ENCODE measurements at places on chromosomes 2 and 18.
A peak's percentile ranks its signal among the peaks of the same experiment; 100 is the strongest.

GRCh38 chr18:63444580-63444979 lies 22.3 kb upstream of the VPS4B start:
- peak; percentile 98 for DNase-seq

DNA sequence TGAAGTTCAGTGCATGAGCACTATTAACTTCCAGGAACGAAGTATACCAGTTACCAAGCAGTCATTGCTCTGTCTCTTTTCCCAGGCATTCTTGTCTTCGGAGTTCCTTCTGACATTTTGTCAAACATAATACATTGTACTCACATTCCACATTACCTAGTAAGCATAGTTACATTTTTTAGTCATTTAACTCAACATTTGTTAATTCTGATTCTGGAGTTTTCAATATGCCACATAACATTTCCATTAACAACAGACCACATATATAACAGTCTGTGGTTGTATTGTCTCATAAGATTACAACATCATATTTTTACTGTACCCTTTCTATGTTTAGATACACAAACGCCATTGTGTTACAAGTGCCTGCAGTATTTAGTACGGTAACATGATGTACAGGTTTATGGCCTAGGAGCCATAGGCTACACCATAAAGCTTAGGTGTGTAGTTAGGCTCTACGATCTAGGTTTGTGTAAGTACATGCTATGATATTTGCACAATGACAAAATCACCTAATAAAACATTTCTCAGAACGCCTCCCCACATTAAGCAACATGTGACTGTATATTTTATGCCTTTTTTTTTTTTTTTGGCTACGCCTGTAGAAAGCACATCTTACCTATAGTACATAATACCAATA lies 187.1 kb downstream of the DYM start:
- DNase-seq = peak; percentile 57

DNA sequence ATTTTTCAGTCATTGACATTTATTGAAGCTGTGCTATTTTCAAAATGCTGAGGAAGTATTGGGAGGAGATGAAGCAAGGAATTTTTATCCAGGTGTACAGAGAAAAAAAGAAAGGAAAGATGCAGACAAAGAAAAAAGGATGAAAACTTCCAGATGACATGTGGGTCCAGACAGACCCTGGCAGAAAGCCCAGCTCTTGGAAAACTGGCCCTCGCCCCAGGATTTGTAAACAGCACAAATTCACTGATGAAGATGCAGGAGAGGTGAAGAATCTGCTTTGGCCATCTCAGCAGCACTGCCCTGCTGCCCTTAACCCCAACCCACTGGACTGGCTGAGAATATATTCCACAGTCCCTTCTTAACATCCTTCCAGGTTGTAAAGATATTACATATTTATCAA lies 12.5 kb downstream of the TACR1 start:
- DNase-seq = no peak

DNA sequence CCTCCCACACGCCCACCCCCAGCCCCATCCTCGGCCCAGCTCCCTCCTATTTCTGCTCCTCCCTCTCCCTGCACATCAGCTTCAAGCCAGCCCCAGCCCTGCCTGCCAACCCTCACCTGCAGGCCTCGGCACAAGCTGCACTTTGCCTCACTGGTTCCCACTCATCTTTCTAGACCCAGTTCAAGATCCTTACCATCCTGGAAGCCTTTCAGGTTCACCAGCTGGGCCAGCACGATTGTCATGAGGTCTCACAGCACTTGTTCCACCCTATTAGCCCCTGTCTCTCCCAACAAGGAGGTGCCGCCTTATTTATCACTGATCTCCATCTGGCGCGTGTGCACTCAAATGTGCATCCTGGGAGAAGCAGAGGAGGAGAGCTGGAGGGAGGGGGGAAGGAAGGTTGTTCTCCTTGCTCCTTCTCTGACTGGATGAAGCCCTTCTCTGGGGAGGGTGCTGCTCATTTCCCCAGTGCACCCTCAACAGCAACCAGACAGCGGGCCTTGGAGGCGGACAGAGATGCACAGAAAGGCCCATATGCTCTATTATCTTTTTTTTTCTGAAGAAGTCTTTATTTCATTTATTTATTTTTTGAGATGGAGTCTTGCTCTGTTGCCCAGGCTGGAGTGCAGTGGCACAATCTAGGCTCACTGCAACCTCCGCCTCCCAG lies 15.5 kb upstream of the BIN1 start:
- DNase-seq = no peak

DNA sequence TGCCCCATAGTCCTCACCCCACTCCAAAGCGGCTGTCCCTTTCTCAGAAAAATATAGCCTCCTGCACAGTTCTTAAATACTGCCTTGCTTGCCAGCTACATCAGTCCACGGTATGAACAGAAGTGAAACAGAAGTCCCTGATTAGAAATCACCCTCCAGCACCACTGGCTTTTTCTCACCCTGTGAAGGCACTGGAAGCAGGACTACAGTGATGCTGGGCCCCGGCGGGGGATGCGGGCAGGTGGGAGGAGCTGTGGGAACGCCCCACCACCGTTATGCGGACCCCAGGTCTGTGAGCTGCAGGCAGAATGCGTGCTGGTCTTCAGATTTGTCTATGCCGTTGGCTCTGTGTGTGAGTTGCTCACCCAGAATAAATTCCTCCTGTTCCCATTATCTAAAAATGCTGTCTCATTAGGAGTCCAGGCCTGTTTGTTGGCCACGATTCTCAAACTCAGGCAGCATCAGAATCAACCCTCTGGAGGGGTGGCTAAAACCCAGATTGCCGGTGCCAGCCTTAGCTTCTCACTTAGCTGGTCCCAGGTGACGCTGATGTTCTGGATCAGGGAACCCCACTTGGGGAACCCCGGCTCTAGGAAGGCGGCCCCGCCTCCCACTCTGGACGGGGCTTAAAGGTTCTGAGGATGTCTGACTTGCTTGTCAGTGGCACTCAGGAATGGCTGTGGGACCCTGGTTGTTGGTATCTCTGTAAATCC lies 224.8 kb upstream of the PXDN start:
- DNase-seq = no peak

DNA sequence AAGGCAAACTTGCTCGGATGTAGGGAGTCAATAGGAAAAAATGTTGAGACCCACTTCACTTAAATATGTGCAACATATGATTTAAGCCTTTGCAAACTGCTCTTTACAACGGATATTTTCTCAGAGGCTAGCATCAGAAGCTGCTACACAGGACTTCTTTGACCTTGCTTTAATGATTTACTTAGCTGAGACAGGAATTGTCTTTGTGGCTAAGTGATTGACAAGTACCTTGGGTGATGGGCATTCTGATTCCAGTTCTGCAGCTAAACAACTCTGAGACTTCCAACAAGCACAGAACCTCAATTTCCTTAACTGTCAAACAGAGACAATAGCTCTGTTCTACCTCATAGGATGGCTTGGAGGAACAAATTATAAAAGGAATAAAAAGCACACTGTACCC lies 150.2 kb downstream of the NCKAP5 start:
- DNase-seq = no peak

DNA sequence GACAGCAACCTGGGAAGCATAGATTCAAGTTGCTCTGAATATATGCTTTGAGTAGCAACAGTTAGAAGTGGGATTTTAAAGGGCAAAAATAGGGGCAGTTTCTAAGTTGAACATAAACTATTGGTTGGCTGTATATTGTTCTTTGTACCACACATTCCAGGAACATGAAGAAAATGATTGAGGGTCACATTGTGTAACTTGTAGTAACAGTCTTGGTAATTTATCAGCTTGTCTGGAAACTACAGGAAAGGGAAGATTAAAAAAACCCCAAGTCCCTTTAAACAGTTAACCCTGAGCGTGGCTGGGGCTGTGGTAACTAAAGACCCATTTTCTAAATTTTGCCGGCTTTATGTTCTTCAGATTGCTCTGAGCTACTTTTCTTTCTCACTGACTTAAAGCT lies 7.4 kb downstream of the PLEKHB2 start:
- no peak for DNase-seq

- DNase-seq = no peak
Observed at GRCh38 chr2:18856765-18857164, 267.4 kb upstream of the NT5C1B start.

DNA sequence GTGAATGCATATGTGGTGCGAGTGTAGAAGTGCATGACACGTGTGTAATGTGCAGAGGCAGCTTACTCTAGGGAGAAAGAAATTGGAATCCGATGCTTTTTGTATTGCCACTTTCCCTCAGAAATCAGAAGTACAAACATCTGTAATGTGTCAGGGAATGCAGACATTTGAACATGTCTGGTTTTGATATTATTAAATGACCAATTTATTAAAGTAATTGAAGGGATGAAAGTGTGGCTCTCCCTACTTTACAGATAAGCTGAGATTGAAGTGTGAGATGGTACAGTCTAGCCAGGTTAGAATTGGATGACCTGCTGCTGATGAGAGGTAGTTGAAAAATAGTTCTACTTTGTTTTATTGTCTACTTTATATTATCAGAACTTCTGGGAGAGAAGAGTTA lies 74.5 kb upstream of the NT5C1B start:
- DNase-seq = no peak

DNA sequence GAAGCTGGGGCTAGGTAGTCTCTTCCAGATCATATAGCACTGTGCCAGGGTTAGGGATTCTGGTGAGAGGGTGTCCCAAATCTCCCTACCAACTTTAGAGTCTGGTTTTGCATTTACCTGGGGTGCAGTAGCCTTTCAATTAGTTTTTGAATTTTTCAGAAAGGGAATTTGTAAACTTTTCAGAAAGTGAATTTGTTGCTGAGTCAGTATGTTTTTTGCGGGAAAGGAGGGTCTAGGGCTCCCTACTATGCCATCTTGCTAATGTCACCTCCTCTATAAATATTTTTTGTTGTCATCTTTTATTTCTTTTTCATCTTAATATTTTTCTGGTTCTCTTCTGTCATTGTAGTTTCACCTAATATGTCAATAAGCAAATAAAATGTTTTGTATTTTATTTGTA lies 95.8 kb upstream of the FAM98A start:
- DNase-seq = no peak

DNA sequence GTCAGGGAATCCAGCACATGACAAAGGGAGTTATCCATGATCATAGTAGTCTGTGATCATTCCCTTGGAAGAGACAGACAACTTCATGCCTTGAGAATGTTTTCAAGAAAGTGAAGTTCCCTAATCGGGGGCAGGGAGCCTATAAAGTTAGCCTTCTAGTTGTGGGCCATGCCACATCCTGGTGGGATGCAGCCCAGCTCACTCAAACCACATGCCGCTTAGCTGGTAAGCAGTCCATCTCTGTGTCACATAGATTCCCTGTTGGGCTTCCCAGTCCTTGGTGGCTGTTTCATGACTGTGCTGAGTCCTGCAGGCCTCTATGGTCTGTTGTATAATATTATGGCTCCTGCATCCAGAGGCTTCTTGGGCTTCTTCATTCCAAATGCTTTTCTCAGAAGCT lies 11.4 kb upstream of the ARHGAP25 start:
- DNase-seq = no peak

GRCh38 chr2:105243961-105244360 lies 2.4 kb downstream of the GPR45 start:
- no peak for DNase-seq

- DNase-seq = no peak
Observed at GRCh38 chr18:79355433-79356335, 40.0 kb upstream of the NFATC1 start.

DNA sequence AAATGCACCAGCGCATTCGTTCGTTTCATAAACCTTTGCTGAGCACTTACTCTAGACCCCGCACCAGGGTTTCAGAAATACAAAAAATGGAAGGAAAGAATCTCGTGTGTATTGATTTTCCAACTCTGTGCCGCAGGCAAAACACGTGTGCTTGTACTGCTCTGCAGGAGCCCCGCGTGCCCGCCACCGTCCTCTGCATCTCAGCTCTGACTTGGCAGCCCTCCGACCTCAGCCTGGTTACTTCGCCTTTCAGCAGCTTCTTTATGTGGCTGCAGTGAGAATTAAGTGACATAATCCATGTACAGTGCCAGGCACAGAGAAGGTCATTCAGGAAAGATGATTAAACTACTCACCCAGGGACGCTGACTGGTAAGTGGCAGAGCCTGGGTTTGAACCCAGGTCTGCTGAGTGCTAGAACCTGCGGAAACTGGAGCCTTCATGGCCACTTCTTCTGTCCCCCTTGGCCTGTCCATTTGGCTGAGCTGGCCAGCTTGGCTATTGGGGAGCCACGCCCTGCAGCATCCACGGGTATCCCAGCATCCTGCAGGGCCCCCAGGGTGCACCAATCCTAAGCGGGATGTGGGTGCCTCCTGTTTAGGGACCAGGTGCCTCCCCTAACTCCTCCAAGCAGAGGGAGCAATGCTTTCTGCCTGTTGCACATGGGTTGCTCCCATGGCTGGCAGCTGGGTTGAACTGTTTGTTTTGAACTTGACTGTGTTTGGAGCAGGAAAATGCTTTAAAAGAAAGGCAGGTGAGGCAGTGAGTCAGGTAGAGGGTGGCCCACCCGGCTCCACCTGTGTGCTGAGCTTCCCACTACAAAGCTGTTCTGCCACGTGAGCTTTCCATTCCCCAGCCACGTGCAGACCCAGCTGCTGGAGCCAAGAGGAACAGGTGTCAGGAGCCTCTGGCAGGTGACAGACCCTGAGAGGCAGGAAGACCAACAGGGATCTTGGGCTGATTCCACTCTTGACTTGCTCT lies 34.3 kb downstream of the INHBB start:
- DNase-seq = no peak

GRCh38 chr2:222494104-222494739 lies 69.9 kb downstream of the SGPP2 start:
- no peak for DNase-seq

- DNase-seq = no peak
Observed at GRCh38 chr2:171191021-171191420, 30.3 kb upstream of the TLK1 start.

DNA sequence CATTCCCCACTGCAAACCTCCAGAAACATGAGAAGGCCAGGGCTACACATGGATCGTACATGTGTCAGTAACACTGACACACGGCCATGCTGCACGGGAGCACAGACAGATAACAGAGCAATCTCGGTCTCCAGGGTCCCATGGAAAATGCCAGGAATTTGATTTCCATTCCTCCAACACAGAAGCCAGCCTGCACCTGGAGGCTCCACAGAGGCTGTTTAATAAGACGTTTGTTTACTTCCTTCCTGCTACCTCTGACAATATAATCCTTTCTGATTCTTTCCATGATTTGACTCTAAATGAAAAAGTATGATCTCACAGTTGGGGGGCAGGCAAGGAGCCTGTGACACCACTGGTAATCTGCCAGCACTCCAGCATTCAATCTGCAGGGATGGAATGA lies 210.9 kb upstream of the DDX18 start:
- DNase-seq = no peak

DNA sequence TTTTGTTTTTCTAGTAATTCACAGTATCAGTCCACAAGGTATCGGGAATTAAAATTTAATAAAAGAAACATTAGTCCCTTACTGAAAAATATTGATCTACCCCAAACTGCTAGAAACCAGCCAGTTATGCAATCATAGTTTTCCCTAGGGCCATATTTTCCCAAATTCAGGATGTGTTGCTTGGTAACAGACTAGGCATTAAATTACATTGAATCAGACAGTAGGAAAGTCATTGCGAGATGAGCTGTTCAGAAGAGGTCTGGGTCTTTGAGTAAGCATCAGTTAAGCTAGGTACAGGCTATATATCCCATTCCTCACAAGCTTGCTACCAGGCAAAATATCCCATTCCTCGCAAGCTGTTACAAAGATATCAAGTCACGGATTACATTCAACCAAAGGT lies 123.0 kb upstream of the CCDC150 start:
- no peak for DNase-seq

GRCh38 chr2:235946590-235946989 lies 221.6 kb downstream of the GBX2 start:
- DNase-seq = no peak
